Endothelial cell of umbilical vein (primary cell): ENCODE measurements at places on chromosomes 11 and 22. TPM values are rescaled to one million over a fixed set of nuclear protein-coding genes. Genes with fewer than 3 reads are reported as not detected.

The SLC22A12 gene
- polyA plus RNA-seq: not detected in 2 replicates

The IFITM10 gene
- polyA plus RNA-seq: 0.04 and 0.08 TPM in 2 replicates

The LIF gene
- polyA plus RNA-seq: 0.12 and 0.35 TPM in 2 replicates

The BTG4 gene
- polyA plus RNA-seq: not detected in 2 replicates

The TRPC6 gene
- 0.08 TPM in 1 of 2 replicates, not detected in the other for polyA plus RNA-seq

The ARHGEF17 gene
- 74.9 and 94.3 TPM in 2 replicates for polyA plus RNA-seq

The MUC5AC gene
- not detected in 2 replicates for polyA plus RNA-seq

The KRTAP5-1 gene
- not detected in 2 replicates for polyA plus RNA-seq

The PTGDR2 gene
- not detected in 2 replicates for polyA plus RNA-seq

The OR2AT4 gene
- not detected in 2 replicates for polyA plus RNA-seq

The HEPN1 gene
- polyA plus RNA-seq: not detected in 2 replicates

The RAB3IL1 gene
- polyA plus RNA-seq: 1.8 and 2.9 TPM in 2 replicates

The PEX26 gene
- 25.6 and 28.7 TPM in 2 replicates for polyA plus RNA-seq

The CBLIF gene
- polyA plus RNA-seq: not detected in 2 replicates

The SPI1 gene
- not detected in 2 replicates for polyA plus RNA-seq

The PDE2A gene
- 14.2 and 16.8 TPM in 2 replicates for polyA plus RNA-seq

The CRYBB3 gene
- polyA plus RNA-seq: 0.54 and 0.59 TPM in 2 replicates

The SEC14L2 gene
- 22.5 and 24.0 TPM in 2 replicates for polyA plus RNA-seq

The DRG1 gene
- polyA plus RNA-seq: 30.6 and 37.7 TPM in 2 replicates

The IGF2 gene
- 4.3 and 5.7 TPM in 2 replicates for polyA plus RNA-seq

The OR52A1 gene
- polyA plus RNA-seq: not detected in 2 replicates

The FOXRED1 gene
- 32.4 and 33.4 TPM in 2 replicates for polyA plus RNA-seq

The C2CD3 gene
- polyA plus RNA-seq: 12.9 and 13.2 TPM in 2 replicates

The DUSP8 gene
- polyA plus RNA-seq: 4.6 and 6.0 TPM in 2 replicates

The OR51B2 gene
- polyA plus RNA-seq: not detected in 2 replicates

The ANGPTL5 gene
- polyA plus RNA-seq: 0.03 and 0.12 TPM in 2 replicates

The TBX10 gene
- polyA plus RNA-seq: not detected in 2 replicates

The SNU13 gene
- polyA plus RNA-seq: 194 and 206 TPM in 2 replicates

The JAML gene
- 0.04 TPM in 1 of 2 replicates, not detected in the other for polyA plus RNA-seq

The CNIH2 gene
- 0.46 and 0.91 TPM in 2 replicates for polyA plus RNA-seq

The P2RX6 gene
- polyA plus RNA-seq: 0.06 TPM in 1 of 2 replicates, not detected in the other
